K562 (cell line): ENCODE measurements at places on chromosomes 6 and 20. TPM values are rescaled to one million over a fixed set of nuclear protein-coding genes. Genes with fewer than 3 reads are reported as not detected.

GRCh38 chr20:19310541-19310940 lies 98.1 kb downstream of the SLC24A3 start:
- H3K4me3 ChIP-seq = no peak overlapping the region
- no peaks in the 10 kb centered on the region for H3K36me3 ChIP-seq
- no peak for DNase-seq
- H3K27ac ChIP-seq = no peak overlapping the region
- no peaks in the 10 kb centered on the region for H3K4me1 ChIP-seq

GRCh38 chr6:45543298-45544235 lies 165.8 kb upstream of the SUPT3H start:
- H3K4me3 ChIP-seq = no peak overlapping the region
- H3K4me1 ChIP-seq = no peaks in the 10 kb centered on the region
- no peak overlapping the region for H3K27ac ChIP-seq
- no peak for DNase-seq

- H3K4me1 ChIP-seq = peaks cover 59% of the 10 kb centered on the region
- no peaks in the 10 kb centered on the region for H3K27me3 ChIP-seq
Measured at GRCh38 chr6:33314515-33314942, 651 bp upstream of the TAPBP start.

DNA sequence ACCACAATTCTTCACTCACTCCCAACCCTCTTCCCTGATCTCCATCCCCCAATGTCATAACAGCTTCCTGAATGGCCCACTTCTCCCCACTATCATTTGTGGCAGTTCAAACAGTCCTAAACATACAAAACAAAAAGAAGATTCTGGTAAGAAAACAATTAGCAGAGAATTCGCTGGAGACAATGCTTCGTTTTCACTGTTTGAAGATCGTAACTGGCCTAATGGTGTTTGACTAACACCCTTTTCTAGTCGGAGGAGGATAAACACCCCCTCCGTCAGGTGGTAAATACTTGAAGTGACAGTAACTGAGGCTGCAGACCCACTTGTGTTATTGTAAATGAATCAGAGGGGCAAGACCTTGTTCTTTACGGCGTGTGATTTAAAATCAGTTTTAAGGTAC lies 3.8 kb downstream of the EYA2 start:
- peaks cover 61% of the 10 kb centered on the region for H3K27me3 ChIP-seq
- no peak for DNase-seq
- no peaks in the 10 kb centered on the region for H3K36me3 ChIP-seq
- H3K4me1 ChIP-seq = no peaks in the 10 kb centered on the region
- H3K27ac ChIP-seq = no peak overlapping the region

GRCh38 chr6:158475344-158476302 lies 84.3 kb upstream of the TMEM181 start:
- peaks cover 19% of the 10 kb centered on the region; the same call in 2 of the 3 replicates for H3K36me3 ChIP-seq
- H3K27ac ChIP-seq = peak overlapping the region; percentile 48; the same call in 2 of the 3 replicates
- no peaks in the 10 kb centered on the region for H3K27me3 ChIP-seq
- DNase-seq = peak; percentile 47
- peaks cover 15% of the 10 kb centered on the region for H3K4me1 ChIP-seq
- H3K4me3 ChIP-seq = no peak overlapping the region

GRCh38 chr6:92504509-92504908 lies 914.9 kb downstream of the EPHA7 start:
- H3K27ac ChIP-seq = no peak overlapping the region
- H3K4me3 ChIP-seq = no peak overlapping the region
- no peaks in the 10 kb centered on the region for H3K27me3 ChIP-seq
- no peaks in the 10 kb centered on the region for H3K36me3 ChIP-seq
- DNase-seq = no peak

GRCh38 chr6:20952699-20953474 lies 418.6 kb downstream of the CDKAL1 start:
- no peak overlapping the region for H3K27ac ChIP-seq
- 0 out of 3 replicates have a peak, but pooled peaks cover 5% of the 10 kb centered on the region for H3K36me3 ChIP-seq
- no peak overlapping the region for H3K4me3 ChIP-seq
- no peaks in the 10 kb centered on the region for H3K4me1 ChIP-seq
- H3K27me3 ChIP-seq = no peaks in the 10 kb centered on the region

DNA sequence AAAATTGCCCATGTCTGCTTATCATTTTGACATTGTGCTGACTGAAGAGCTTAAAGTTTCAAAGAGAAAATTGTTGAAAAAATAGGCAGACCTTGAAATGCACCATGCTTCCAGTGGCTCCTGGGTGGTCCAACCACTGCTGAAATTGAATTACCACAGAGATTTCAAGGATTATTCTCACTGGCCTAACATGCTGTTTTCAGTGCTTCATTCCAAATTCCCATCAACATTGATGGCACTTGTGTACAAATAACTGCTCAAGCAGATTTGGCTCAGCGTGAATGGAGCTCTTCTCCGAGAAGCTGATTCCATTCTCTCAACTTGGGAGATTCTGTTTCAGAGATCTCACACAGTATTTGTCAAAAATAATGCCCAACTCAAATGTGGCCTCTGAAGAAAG lies 75.5 kb downstream of the LAMA4 start:
- peaks cover 5% of the 10 kb centered on the region for H3K27me3 ChIP-seq
- DNase-seq = no peak
- H3K4me1 ChIP-seq = no peaks in the 10 kb centered on the region
- H3K27ac ChIP-seq = no peak overlapping the region
- H3K4me3 ChIP-seq = no peak overlapping the region
- no peaks in the 10 kb centered on the region for H3K36me3 ChIP-seq

DNA sequence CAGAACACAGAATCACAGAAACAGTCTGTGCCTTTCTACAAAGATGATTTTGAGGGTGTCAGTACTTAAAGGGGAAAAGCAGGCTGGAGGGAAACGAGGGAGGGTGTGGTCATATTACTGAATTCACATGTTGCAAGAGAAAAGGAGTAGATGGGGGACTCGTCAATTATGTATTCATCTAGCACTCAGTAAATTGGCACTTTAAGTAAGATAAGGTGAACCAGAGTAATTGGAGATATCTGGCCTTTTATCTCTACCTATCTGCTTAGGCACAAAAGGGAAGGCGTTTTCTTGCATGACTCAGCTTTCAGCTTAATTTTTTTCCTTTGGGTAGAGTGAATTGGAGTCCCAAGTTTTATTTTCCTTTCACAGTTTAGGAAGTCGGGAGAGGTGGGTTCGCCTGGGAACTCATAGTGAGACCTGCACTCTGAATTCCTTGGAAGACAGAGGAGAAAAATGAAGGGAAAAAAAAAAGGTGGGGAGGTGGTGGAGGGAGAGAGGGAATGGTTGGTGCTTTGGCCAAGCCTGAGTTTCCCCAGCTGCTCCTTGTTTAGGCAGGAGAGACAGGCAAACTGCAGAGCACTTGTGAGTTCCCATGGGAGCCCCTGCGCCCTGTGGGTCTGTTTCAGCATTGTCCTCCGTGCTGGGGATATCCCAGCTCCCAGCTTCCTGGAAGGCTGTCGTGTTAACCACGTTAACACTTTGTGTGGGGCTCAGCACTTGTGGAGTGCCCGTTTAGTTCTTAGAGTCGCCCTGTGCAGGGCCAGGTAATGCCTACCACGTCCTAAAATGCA lies 19.7 kb upstream of the GTSF1L start:
- no peak for DNase-seq
- H3K4me3 ChIP-seq = no peak overlapping the region
- peaks cover 14% of the 10 kb centered on the region; the same call in 2 of the 3 replicates for H3K27me3 ChIP-seq
- peaks cover 6% of the 10 kb centered on the region; the same call in 2 of the 3 replicates for H3K4me1 ChIP-seq
- no peaks in the 10 kb centered on the region for H3K36me3 ChIP-seq

GRCh38 chr20:41436679-41437078 lies 70.1 kb upstream of the EMILIN3 start:
- H3K4me3 ChIP-seq = no peak overlapping the region
- no peak for DNase-seq
- H3K27me3 ChIP-seq = no peaks in the 10 kb centered on the region

- no peaks in the 10 kb centered on the region for H3K4me1 ChIP-seq
- DNase-seq = no peak
- no peak overlapping the region for H3K27ac ChIP-seq
- H3K27me3 ChIP-seq = no peaks in the 10 kb centered on the region
- H3K36me3 ChIP-seq = no peaks in the 10 kb centered on the region
Measured at GRCh38 chr20:10369723-10370090, 64.3 kb downstream of the MKKS start.

- H3K4me3 ChIP-seq = no peak overlapping the region
- no peaks in the 10 kb centered on the region for H3K36me3 ChIP-seq
- no peak overlapping the region for H3K27ac ChIP-seq
- DNase-seq = no peak
- no peaks in the 10 kb centered on the region for H3K4me1 ChIP-seq
- H3K27me3 ChIP-seq = peaks cover 11% of the 10 kb centered on the region
Measured at GRCh38 chr6:111113336-111114086, 26.2 kb downstream of the SLC16A10 start.

DNA sequence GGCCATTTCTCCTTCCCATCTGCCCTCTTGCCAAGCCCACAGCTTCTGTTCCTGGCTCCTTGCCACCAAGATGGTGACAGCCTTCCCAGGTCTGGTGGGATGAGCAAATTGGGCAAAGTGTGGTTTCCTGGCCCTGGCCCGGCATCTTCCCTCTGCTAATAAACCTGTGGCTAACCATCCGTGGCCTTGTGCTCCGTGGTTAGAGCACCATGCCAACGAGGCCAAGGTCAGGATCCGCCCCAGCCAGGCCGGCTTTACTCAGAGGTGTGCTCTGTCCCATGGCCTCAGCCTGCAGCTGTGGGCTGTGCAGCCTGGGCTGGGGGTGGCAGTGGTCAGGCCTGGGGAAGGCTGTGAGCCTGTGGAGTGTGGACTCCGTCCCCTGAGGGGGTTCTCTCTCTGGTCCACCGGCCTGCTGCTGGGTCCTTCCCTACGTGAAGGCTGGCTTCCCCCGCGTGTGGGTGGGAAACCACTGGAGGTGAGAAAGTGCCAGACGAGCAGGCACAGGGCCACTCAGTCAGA lies 117.4 kb downstream of the VEGFA start:
- H3K27ac ChIP-seq = no peak overlapping the region
- no peaks in the 10 kb centered on the region for H3K36me3 ChIP-seq
- no peak for DNase-seq
- H3K27me3 ChIP-seq = no peaks in the 10 kb centered on the region
- H3K4me1 ChIP-seq = peaks cover 28% of the 10 kb centered on the region
- no peak overlapping the region for H3K4me3 ChIP-seq

GRCh38 chr20:54219751-54220426 lies 12.0 kb downstream of the PFDN4 start:
- peaks cover 34% of the 10 kb centered on the region for H3K36me3 ChIP-seq
- no peaks in the 10 kb centered on the region for H3K27me3 ChIP-seq
- DNase-seq = no peak

- no peak overlapping the region for H3K4me3 ChIP-seq
- no peaks in the 10 kb centered on the region for H3K27me3 ChIP-seq
- no peaks in the 10 kb centered on the region for H3K36me3 ChIP-seq
Measured at GRCh38 chr6:157406661-157407060, 25.7 kb downstream of the ZDHHC14 start.

DNA sequence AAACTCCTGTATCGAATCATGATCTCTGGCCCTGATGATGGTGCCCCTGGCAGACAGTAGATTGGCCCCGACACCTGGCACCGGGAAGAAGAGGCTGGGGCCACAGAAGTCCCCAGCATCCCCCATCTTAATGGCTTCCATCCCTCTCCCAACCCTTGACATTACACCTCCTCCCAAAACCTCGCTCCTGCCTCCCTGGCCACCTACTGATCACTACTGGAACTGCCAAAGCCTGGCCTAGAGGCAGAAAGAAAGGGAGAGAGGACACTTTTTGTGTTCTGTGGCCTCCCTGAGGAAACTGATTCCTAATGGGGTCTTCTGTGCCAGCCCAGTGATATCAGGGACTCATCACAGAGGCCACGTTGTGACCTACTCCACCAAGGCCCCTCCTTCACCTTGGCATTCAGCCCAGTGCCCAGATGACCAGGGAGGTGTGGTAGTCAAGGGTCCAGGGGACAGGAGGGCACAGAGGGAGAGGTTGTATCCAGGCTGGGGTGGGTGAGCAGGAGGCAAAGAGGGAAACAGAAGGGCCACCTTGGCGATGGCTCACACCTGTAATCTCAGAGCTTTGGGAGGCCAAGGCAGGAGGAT lies 6.1 kb downstream of the C20orf173 start:
- peak; percentile 70 for DNase-seq
- no peaks in the 10 kb centered on the region for H3K27me3 ChIP-seq
- H3K36me3 ChIP-seq = no peaks in the 10 kb centered on the region
- H3K27ac ChIP-seq = no peak overlapping the region

GRCh38 chr6:53770780-53771249 lies 24.0 kb upstream of the LRRC1 start:
- no peak overlapping the region for H3K4me3 ChIP-seq
- no peaks in the 10 kb centered on the region for H3K4me1 ChIP-seq
- no peak overlapping the region for H3K27ac ChIP-seq
- no peaks in the 10 kb centered on the region for H3K36me3 ChIP-seq
- DNase-seq = no peak
- no peaks in the 10 kb centered on the region for H3K27me3 ChIP-seq

GRCh38 chr6:33709605-33710295 lies 1.8 kb downstream of the UQCC2 start:
- peaks cover 5% of the 10 kb centered on the region for H3K27me3 ChIP-seq
- no peak overlapping the region for H3K4me3 ChIP-seq
- peaks cover 21% of the 10 kb centered on the region for H3K4me1 ChIP-seq
- peaks cover 40% of the 10 kb centered on the region for H3K36me3 ChIP-seq

DNA sequence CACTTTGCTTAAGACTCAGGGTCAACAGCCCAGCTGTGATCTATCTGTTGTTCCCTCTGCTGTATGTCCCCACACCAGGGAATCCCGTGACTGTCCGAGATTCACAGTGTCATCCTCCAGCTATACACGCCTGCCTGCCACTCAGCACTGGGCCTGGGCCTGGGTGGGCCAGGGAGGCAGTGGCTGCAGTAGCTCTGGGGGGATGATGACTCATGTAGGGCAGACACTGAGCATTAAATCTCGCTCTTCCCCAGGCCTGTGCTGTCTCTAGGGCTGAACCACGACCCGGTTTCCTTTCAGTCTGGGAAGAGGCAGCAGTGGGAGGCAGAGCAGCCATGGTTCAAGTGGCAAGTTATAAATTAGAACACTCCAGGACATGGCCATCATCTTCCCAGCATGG lies 173.9 kb downstream of the LRFN2 start:
- H3K27ac ChIP-seq = no peak overlapping the region
- H3K27me3 ChIP-seq = peaks cover 55% of the 10 kb centered on the region
- H3K4me1 ChIP-seq = no peaks in the 10 kb centered on the region

DNA sequence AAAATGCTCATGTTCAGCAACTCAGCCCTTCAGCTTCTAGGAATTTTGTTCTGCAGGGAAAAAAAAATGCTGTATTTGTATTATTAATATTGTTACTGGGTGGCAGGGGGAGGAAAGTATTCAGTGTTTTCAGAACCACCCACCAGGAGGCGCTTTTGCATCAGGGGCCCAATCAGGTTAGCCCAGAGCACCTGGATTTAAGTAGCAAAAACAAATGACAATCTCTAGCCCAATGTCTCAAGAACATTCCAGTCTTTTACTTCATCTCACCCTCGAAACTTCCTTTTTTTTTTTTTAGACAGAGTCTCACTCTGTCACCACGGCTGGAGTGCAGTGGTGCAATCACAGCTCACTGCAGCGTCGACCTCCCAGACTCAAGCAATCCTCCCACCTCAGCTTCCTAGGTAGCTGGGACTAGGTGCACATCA lies 635 bp upstream of the C20orf203 start:
- peaks cover 43% of the 10 kb centered on the region for H3K4me1 ChIP-seq
- no peaks in the 10 kb centered on the region for H3K27me3 ChIP-seq
- peak overlapping the region; percentile 67 for H3K27ac ChIP-seq
- H3K4me3 ChIP-seq = no peak overlapping the region

GRCh38 chr6:41286544-41287346 lies at the start of gene TREM1:
TSS of gene TREM1 (minus strand) at chr6:41286682. CDS start at chr6:41286655, 27 bp downstream.
- H3K27me3 ChIP-seq = peaks cover 2% of the 10 kb centered on the region; the same call in 2 of the 3 replicates
- peak; percentile 2 for DNase-seq
- H3K36me3 ChIP-seq = no peaks in the 10 kb centered on the region
- no peaks in the 10 kb centered on the region for H3K4me1 ChIP-seq

CDH4 gene
- not detected in 2 replicates for total RNA-seq

RSPO4 gene
- total RNA-seq = 0.09 TPM in 1 of 2 replicates, not detected in the other

JARID2 gene
- total RNA-seq = 23.8 and 29.0 TPM in 2 replicates

FRK gene
- total RNA-seq = 0.13 and 0.22 TPM in 2 replicates

NRSN1 gene
- total RNA-seq = not detected in 2 replicates

TNNC2 gene
- not detected in 2 replicates for total RNA-seq

SGK2 gene
- total RNA-seq = 0.20 and 0.31 TPM in 2 replicates

CBLN4 gene
- total RNA-seq = not detected in 2 replicates
